Mesenteric fat pad (tissue), 1 donor: ENCODE measurements at places on chromosomes 7 and 10. TPM values are rescaled to one million over a fixed set of nuclear protein-coding genes. Genes with fewer than 3 reads are reported as not detected.

DNA sequence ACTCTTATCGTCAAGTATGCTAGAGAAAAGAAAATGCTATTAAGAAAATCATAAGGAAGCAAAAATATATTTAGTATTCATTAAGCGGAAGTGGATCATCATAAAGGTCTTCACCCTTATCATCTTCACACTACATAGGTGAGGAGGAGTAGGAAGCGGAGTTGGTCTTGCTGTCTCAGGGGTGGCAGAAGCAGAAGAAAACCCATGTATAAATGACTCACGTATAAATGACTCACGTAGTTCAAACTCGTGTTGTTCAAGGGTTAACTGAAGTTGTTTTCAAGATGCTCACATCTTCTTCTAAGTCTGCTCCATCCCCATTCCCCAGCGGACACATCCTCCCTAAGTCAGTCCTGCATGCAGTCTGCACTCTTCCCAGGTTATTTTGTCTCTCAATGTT lies 72.4 kb downstream of the SFMBT2 start:
- DNase-seq = no peak

DNA sequence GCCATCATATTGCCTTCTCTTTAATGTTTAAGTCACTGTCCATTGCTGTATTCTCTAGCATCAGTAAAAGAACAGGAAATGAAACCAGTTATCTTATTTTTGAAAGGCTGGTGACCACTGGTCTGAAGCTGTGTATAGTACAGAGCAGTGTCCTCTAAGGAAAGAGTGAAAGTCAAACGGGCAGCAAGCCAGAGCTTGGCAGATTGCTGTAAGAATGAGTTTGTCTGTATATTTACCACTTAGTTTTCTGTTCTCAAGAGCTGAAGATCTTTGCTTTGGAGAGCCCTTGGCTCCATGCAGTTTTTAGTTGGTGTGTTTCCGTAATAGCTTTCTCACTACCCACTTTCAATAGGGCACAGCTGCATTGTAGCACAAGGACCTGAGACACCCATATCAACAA lies 31.9 kb downstream of the PCBD1 start:
- no peak for DNase-seq

- DNase-seq = no peak
Measured at GRCh38 chr10:118496525-118496924, 98.9 kb downstream of the PRLHR start.

PRF1 gene
- 4.0 TPM for total RNA-seq

DNA sequence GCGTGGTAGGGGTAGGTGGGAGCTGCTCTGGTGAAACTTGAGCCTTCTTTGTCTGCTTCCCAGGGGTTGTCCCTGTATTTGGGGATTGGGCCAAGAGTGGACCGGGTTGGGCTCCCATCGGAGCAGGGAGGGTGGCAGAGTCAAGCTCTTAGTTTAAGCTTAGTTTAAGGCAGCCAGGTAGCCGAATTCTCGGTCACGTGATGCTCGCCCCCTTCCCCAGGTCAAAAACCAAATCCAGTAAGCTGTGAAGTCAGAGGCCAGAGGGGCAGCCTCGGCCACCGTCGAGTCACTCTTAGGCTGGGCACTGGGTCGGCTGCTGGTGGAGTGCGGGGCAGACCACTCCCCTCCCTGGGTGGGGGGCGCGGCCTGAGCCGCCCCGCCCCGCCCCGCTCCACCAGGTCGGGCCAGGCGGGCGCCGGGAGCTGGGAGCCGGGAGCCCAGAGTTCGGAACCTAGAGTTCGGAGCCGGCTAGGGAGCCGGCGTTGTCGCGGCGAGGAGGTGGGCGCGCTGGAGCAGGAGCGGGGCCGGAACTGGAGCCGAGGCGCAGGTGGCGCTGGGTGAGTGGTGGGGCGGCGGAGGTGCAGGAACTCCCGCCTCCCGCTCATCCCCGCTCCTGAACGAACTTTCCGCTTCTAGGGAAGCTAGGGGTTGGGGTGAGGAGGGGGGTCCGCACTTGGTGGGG lies 2.8 kb upstream of the LZTS2 start:
- no peak for DNase-seq

- no peak for DNase-seq
Measured at GRCh38 chr10:131475803-131476202, 164.3 kb upstream of the TCERG1L start.
